Fibroblast of skin of back (primary cell): ENCODE measurements at places on chromosomes 13 and 19.

GRCh38 chr13:33554919-33555791 is 262.8 kb upstream of the RFC3 start:
- DNase-seq: peak; percentile 34

DNA sequence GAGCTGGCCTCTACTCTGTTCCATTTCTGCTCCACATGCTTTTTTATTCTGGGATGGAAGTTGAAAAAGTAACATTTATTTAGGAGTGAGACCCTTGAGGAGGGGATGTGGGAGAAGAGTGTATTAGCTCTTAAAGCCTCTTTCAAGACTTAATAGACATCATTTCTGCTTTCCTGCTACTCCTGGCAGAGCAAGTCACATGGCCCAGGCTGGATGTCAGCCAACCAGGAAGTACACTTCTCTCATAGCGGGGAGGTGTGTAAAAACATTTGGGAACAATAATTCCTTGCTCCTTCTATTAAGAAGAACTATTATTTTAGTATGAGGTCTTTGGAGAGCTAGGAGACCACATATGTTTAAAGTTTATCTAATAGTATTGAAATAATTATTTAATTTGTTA is 40.6 kb upstream of the FAM216B start:
- peak; percentile 23 for DNase-seq

DNA sequence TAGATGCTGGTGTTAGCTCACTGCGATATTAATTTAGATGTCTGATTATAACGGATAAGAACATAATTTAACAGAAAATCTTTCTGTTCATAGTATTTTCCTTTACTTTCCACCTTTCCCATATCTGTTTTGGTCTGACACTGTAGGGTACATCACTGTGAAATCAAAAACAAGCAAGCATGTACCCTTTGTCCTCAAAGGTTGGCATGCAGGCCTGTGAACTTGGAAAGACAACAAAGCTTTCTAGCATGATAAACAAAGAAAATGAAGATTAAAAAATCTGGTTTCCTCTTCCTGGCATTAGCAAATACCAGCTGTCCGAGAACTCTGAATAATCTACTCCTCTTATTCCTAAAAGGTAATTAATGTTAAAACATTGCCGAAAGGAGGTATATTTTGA is 31.6 kb downstream of the THSD1 start:
- DNase-seq: no peak

DNA sequence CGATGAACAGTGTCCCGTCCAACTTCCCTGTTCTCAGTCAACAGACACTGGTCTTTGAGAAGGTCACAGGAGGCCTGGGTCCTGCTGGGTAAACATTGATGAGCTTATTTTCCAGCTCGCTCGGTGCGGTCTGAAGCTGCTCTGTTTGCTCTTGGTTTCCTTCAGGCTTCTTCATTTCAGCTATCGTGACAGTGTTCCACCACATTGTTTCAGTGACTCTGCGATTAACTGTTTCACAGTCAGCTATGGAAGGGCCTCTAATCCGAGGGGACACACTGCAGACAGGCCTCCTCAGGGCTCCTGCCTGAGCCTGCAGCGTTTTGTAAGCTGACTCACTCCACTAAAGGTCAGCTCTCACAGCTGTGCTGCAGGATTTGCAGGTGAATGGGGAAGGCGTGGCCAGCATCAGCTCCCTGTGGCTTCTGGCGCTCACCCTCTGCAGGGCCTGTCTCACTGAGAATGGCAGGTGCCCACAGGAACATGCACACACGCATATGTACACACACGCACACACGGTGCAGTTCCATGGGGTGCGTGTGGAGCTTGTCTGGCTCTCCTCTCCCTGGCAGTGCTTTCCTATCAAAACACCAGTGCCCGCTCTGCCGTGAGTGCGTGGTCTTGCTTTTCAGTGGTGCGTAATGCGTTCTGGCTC is 62.9 kb upstream of the MCF2L start:
- DNase-seq: no peak

DNA sequence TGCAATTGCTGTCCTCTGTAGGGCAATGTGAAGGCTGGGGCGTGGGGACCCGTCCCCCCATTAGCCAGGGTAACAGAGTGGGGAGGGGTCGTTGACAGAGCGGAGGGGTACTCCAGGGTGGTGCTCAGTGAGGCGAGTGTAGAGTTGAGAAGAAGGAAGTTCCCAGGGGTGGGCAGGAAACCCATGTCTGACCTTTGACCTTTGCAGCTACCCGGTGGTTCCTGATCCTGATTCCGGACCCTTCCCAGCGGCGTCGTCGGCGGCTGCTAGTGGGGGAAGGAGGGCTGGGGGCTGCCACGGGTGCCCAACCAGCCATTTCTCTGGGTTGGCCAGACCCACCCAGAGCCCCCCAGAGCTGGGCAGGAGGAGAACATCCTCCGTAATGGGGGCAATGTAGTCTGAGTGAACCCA is 2.1 kb upstream of the PLVAP start:
- no peak for DNase-seq

GRCh38 chr19:44515031-44515430 is 14.4 kb downstream of the CEACAM20 start:
- no peak for DNase-seq

- DNase-seq: no peak
Measured at GRCh38 chr13:113159701-113160100, 1.3 kb downstream of the PROZ start.

GRCh38 chr13:111410232-111411021 is 90.0 kb downstream of the TEX29 start:
- DNase-seq: no peak

- no peak for DNase-seq
Measured at GRCh38 chr19:35167251-35168119, 12.9 kb downstream of the FXYD5 start.

- no peak for DNase-seq
Measured at GRCh38 chr19:44803442-44804428, 5.2 kb upstream of the BCAM start.

- DNase-seq: no peak
Measured at GRCh38 chr13:79226938-79227337, 179.1 kb downstream of the RBM26 start.

DNA sequence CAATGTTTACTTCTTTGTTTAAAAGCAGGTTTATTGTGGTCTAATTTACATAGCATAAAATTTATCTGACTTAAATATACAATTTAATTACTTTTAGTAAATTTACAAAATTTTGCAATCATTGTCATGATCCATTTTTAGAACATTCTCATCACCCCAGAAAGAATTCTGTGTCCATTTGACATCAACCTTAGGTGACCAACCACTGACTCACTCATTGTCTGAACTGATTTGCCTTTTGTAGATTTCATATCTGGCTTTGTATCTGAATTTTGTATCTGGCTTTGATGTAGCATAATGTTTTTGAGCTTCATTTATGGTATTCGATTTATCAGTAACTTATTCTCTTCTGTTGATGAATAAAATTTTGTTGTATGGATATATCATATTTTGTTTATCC is 40.4 kb downstream of the EDNRB start:
- no peak for DNase-seq

GRCh38 chr13:65411521-65411920 is 1818.6 kb downstream of the PCDH9 start:
- no peak for DNase-seq
